ENCODE measurements at places on chromosomes 3 and 15.
A peak's percentile ranks its signal among the peaks of the same experiment; 100 is the strongest.

DNA sequence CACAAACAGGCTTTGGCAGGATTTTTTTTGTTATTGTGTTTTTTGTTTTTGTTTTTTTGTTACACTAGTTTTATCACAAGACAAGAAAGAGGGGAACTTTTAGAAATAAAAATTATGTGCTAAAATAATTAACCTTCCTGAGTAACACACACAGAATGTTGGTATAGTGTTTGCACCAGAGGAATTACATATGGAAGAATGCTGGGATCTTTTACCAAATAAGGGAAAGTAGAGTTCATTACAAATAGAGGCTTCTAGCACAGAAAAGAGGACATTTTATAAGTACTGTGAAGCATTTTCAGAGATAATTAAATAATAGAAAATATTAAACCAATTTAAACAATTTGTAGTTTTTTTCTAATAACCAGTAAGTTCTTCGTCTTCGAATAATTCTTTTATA is 116.0 kb downstream of the IGF1R start:
- no peak for DNase-seq

- no peak for DNase-seq
These were observed 831.5 kb downstream of the ROBO2 start for GRCh38 chr3:77871436-77871835.

DNA sequence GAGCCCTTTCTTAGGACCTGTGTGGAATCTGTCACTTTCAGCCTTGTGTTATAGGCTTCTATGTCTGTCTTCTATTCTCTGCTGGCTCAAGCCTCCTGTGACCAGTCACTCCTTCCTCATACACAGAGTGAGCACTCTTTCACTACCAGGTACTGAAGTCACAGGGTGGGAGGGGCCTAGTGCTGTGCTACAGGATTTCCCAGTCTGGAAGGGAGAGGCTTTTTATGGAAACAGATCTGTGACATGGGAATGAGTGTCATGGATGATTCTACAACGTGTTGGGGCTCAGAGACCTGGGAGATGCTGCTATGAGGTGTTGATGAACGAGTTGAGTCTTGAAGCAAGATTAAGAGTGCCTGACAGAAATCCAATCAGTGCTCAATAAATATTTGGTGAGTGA is 100.5 kb downstream of the PDCD6IP start:
- DNase-seq, result no peak

- no peak for DNase-seq
These were observed 83.2 kb upstream of the LRRFIP2 start for GRCh38 chr3:37257581-37257980.

DNA sequence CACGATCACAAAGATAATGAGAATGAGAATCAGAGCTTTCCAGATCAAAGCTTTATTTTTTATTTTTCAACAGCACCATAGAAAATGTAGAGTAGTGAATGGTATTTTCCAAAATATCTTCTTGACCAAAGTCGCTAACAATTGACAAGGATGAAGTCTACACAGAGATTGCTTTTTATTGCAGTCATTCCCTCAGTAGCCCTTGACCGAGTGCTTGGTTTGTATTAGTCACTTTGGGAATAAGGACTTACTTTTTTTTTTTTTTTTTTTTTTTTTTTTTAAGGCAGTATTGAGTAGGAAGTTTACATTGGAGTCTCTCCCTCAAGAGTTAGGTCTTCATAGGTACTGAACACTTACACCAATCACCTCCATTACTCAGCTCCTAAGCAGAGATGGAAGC is 39.8 kb downstream of the THRB start:
- DNase-seq, result no peak

DNA sequence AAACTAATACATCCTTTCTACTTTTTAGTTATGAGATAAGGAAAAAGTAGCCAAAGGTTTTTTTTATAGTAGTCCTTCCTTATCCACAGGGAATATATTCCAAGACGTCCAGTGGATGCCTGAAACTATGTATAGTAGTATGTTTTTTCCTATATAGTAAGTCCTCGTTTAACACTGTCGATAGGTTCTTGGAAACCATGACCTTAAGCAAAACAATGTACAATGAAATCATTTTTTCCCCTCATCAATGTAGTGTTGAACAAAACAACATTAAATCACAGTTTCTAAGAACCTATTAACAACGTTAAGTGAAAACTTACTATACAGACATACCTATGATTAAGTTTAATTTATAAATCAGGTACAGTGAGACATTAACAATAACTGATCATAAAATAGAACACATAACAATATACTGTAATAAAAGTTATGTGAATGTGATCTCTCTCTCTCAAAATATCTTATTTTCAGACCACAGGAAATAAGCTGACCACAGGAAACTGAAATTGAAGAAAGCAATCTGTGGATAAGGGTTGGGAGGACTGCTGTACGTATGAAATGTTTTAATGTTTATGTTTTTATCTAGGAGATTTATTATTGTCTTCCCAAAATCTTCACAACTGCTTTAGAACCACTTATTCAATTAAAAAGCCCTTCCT is 20.6 kb downstream of the COPS2 start:
- no peak for DNase-seq

- DNase-seq, result peak; percentile 27
These were observed 26.9 kb upstream of the THRB start for GRCh38 chr3:24521420-24522145.

DNA sequence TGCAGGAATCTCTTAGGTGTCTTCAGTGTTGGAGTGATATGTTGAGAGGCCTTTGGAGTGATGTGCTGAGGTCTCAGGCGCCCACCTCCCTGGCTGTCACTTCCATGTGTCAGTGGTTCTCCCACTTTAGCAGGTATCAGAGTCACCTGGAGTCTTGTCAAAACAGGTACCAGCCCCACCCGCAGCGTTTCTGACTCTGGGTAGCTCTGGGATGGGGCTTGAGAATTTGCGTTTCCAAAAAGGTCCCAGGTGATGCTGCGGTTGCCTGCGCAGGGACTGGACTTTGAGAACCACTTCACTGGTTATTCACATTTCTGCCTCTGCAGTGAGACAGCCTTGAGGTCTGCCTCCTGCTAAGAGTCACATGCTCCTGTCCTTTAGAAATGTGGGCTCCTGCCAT is 15.5 kb downstream of the UMPS start:
- DNase-seq, result no peak

DNA sequence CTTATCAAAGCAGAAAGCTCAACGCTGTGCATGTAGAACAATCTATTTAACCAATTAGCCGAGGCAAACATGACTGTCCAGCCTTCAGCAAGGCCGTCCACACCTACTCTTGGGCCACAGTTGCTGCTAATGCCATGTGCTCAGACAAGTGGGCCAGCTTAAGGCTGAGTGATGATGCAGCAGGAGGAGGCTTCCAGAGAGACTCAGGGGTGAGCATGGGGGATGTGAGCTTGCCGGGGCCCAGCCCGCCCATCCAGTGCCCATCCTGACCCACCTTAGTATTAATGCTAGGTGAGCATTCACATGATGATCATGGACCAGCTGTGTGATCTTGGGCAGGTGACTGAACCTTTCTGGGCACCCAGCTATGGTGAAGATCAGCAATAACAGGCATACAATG is 150.1 kb downstream of the TPRA1 start:
- DNase-seq, result no peak

GRCh38 chr3:14523792-14524191 is 16.4 kb downstream of the GRIP2 start:
- no peak for DNase-seq

DNA sequence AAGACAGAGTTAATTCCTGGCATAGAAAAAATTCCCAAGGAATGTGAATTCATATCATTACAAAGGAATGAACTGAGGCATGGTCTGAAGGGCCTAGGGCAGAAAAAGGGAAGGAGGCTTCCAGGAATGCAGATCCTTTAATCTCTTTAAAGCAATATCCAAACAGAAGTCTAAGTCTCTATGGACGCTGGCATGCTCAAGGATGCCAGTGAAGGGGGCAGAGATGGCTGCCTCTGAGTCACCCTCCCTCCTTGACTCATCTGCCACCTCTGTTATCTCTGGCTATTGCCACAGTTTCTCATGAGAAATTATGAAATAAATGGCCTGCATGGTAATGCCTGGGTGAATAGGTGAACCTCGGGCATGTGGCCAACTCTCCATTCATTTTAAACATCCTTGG is 96.3 kb upstream of the BCL6 start:
- DNase-seq, result no peak

GRCh38 chr3:11774296-11774877 is 72.3 kb downstream of the TAMM41 start:
- peak; percentile 38 for DNase-seq

All from GM13976 (cell line).